ENCODE measurements at places on chromosomes 11 and 22.

GRCh38 chr11:22780952-22781593 is 48.5 kb downstream of the SVIP start:
- peak; percentile 46 for DNase-seq

- no peak for DNase-seq
Observed at GRCh38 chr11:34086554-34087283, 18.7 kb upstream of the NAT10 start.

- DNase-seq: no peak
Observed at GRCh38 chr11:41246399-41246745, 213.1 kb downstream of the LRRC4C start.

DNA sequence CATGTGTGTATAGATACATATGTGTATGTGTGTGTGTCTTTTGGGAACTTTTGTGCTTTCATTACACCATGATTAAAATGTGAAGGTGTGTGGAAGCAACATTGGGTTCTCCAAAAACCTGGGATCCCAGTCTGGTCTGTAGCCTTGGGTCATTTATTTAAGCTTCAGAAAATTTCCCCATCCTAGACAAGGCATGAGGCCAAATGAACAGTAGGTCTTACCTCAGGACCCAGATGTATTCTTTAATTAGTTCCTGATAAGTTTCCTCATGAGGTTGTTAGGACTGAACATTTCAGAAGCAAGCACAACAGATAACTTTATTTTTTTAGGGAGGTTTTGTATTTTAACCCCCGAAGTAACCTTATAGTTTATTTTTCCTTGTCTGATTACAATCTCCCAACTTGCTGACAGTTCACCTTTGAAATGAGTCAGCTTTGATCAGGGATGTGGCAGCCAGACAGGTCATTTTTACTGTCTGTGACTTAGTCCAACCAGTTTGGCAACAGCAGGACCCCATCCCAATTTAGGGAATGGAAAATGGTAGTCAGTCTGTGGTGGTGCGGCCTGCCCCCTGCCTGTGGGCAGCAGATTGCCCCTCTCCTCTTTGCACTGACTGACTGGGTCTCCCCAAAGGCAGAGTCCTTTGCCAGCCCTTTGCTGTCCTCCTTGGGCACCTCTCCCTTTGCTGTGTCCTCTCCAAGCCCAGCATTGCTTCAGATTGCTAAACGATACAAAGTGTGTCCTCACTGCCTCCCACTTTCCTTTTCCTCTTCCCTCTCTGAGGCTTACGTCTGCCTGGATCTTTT is 88.3 kb downstream of the NAV2 start:
- no peak for DNase-seq

- DNase-seq: no peak
Observed at GRCh38 chr11:72512956-72513355, 78.6 kb upstream of the CLPB start.

- no peak for DNase-seq
Observed at GRCh38 chr22:17258788-17259148, 39.5 kb upstream of the ADA2 start.

DNA sequence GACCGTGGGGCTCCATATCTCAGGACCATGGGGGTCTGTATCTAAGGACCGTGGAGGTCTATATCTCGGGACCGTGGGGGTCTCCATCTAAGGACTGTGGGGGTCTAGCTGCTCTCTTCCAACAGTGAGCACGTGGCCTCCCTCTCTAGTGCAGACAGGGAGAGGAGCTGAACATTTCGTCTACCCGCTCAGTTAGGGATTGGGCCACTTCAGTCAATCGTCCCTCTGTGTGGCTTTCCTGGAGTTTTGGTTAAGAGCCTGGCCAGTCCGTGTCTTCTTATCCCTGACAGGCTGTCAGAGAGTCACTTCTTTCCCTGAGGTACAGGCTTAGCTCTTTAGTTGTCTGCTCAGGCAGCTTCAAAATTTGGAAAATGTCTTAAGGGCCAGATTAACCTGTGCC is 3.1 kb downstream of the KRTAP5-1 start:
- no peak for DNase-seq

DNA sequence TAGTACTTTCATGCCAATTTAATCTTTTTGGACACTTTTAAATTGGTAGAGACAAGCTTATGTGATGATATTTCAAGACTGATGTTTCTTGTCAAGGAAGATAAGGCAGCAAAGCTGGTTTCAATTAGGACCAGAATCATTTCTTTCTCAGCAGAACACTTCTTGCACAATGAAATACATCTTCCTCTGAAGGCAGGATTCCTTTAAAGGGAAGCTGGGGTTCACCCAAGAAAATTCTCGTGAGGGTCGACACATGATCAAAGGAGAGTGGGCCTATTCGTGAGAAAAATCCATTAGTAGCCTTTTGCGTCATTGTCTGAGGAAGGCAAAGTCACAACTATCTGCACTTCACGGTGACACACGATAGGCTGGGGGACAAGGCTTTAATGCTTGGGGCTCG is 17.6 kb downstream of the TTC12 start:
- no peak for DNase-seq

GRCh38 chr11:1639666-1640065 is 10.1 kb downstream of the KRTAP5-5 start:
- no peak for DNase-seq

DNA sequence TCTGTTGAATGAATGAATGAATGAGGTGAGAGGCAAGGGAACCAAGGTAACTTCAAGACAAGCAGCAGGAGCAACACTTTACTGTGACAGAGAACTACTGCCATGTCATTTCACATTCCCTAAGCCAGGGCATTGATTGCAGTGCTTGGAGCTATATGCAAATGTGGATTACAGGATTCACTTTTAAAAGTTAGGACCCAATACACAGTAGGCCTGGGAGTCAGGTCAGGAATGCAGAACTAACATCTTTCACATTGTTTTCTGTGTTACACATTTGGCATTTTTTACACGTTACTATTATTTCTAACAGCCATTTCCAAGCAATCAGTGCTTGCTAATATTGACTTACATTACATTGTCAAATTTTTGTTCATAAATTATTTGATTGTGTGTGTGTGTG is 26.2 kb upstream of the ME3 start:
- no peak for DNase-seq

- no peak for DNase-seq
Observed at GRCh38 chr22:44930016-44930710, 79.6 kb downstream of the PHF21B start.

GRCh38 chr11:1600626-1601025 is 2.5 kb upstream of the KRTAP5-2 start:
- DNase-seq: no peak

DNA sequence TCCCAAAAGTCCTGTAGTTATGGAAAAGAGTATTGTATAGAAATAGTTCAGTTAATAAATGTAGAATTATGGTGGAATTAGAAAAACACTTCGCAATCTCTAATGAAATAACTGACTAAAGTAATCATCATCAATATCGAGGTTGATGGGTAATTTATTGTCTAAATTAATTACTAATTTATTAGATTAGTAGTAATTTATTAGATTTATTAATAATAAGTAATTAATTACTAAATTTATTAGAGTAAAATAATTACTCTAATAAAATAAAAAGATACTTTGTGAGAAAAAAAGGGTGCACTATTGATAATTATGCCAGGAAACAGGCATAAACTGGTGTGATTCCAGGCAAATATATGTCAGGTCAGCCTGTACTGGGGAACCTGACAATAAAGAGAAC is 455.6 kb downstream of the AASDHPPT start:
- DNase-seq: no peak

DNA sequence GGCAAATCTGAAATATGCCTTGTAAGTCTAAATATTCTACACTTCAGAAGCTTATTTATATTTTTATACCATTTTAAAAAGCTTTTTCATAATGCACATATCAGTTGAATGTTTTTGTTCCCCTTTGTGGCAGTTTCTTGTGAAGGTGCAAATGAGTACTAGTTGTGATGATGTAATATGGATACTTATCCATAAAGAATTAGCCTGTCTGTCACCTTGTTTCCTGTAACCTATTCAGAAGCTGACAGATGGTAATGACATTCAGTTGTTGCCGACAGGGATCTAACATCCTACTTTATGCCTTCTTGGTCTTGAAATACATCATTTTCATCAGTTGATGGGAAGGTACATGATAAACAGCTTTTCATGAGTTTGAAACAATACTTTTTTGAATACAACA is 2.9 kb downstream of the QSER1 start:
- no peak for DNase-seq

DNA sequence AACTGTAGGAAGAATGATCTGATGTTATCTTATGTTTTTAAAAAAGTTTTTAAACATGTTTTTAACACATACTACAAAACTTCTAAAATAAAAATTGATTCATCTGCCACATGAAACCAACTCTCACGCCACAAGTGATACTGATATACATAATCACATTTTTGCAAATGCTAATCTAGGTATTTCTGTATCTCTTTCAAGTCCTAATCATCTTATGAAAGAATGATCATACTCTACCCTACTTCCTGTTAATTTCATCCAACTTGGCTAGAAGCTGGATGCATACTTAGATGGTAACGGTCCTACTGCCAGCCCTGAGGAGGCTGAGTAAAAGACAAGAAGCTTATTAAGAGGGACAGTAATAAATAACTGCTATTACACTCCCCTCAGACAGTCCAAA is 19.2 kb downstream of the THAP12 start:
- DNase-seq: no peak

DNA sequence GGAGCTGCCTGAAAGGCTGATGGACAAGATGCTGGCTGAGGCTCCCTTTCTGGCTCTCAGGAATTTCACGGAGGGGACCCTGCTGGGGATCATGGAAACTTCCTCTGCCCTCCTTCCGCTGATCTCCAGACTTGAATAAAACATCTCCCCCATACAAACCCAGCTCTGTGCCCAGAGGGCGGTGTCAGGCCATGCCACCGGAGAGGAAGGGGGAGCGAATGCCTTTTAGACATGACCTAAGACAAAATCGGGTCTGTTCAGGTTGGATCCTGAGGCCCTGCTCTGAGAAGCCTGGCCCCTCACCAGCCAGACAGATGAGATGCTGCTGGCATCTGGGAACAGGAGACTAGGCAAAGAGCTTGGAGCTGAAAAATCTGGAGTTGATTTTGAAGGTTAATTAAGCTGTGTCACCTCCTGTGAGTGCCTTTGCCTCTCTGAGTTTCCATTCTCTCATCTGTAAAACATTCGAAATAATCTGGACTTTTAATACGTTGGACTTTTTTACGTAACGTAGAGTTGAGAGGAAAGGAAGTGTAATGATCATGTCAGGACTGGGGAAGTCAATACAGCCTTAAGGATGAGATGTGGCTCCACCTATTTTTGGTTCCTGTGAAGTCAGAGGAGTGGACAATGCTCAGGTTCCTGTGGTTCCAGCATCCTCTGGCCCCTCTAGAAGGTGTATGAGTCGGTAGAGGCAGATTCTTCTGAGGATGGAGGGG is 163.6 kb downstream of the ST3GAL4 start:
- DNase-seq: no peak

DNA sequence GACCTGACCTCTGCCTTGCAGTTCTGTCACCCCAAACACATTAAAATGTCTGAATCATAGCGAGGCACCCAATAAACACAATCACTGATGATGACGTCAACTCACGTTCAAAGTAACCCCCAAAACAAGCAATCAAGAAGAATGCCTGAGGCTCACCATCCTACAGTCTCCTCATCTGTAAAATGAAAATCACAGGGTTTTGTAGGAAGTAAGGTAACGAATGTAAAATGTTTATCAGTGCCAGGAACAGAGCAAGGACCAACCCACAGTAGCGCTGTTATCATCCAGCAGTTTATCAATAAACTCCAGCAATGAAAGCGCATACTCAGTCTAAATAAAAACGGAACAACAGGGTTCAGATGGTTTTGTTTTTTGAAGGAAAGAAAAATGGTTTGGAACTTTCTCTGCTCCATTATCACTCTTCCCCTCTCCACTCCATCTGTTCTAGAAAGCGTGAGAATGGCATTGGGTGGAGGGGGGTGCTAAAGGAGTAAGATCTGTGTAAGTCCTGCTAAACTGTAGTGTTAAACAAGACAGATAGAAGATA is 110.5 kb downstream of the MICAL3 start:
- no peak for DNase-seq

- no peak for DNase-seq
Observed at GRCh38 chr11:11427140-11427539, 74.1 kb upstream of the CSNK2A3 start.

GRCh38 chr11:86192519-86193257 is 51.9 kb upstream of the EED start:
- no peak for DNase-seq

- DNase-seq: no peak
Observed at GRCh38 chr11:342328-342727, 21.7 kb upstream of the IFITM3 start.

DNA sequence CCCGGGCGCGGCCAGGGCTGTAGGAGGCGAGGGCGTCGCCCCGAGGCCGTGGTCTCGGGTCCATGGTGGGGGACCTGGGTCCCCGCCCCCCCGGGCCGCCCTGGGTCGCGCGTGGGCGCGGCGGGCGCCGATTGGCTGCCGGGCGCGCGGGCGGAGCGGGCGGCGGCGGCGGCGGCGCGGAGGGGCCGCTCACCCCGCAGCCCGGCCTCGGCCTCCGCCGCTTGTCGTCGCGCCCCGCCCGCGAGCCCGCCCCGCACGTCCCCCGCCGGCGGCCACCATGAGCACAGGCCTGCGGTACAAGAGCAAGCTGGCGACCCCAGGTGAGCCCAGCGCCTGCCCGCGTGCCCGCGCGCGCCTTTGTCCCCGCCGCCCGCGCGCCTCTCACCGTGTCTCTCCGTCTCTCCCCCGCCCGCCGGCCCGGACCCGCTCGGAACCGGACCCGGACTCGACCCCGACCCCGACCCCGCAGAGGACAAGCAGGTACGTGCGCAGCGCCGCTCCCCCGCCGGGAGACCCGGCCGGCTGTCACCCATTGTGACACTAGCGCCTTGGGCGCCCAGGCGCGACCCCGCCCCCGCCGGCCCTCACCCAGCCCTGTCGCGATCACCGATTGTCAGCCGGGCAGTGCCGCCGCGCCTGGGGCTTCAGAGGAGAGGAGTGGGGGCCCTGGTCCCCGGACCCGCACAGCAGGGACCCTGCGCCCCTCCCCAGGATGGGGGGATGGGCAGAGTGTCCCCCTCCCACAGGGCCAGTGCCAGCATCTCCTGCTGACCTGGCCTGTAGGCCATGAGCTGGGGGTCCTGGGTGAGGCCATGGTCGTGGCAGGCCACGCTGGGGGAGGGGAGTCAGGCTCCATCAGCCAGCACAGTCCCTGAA is at the start of gene SEPTIN5:
SEPTIN5 (plus strand) TSS at position 192 of the 876 bp plus-strand sequence; CDS start at position 278, 86 bp downstream.
- peak; percentile 64 for DNase-seq

GRCh38 chr11:66782726-66783125 is 53.7 kb upstream of the SPTBN2 start:
- no peak for DNase-seq
